ENCODE measurements at places on chromosomes 7 and 10.
A peak's percentile ranks its signal among the peaks of the same experiment; 100 is the strongest.

DNA sequence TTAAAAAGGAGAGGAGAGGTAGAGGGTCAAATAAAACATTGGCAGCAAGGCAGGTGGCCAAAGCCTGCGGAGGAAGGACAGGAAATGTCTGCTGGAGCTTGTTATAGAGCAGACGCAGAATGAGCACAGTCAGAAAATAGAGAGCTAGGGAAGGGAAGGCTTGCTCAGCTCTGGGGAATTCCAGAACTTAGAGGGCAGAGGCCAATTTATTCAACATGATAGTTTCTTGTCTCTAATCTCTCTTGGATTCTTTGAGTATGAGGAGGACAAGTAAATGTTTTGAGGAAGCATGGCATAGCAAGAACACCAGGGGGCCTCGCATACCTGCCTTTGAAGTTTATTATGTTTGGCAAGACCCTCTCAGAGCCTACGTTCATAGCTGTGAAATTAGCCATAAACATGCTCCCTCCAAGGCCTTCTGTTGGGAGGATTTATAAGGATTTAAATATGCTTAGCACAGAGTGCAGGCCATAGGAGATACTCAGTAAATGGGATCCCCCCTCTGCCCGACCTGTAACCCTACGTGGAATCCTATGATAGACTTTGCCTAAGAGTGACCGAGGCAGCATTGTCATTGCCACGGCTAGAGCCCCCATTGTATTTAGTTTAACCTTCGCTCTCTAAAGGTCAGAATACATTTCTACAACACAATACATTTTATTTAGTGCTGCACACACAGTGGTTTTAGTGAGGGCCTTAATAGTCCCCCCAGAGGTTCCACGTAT lies 293.9 kb downstream of the CCDC3 start:
- DNase-seq = no peak

DNA sequence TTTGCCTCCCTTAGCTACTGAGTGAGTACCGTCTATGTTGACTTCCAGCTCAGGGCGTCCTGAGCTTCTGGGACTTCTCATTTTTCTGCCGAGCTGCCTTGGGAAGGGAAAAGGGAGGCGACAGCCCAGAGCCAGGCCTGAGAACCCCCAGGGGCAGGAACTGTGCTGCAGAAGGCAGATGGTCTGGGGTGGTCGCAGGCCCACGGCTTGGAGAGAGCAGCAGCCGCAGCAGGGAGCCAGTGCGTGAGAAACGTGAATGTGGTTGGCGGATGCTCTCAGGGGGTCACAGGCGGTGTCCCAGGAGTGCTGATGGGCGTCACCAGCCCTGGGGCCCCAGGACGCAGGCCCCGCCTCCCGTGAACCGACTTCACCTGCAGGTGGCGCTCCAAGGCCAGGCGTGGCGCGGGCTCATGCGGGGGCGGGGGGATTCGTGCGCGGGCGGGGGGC lies 9.2 kb upstream of the PWWP2B start:
- peak; percentile 64 for DNase-seq

GRCh38 chr10:118481871-118482270 lies 113.6 kb downstream of the PRLHR start:
- no peak for DNase-seq

DNA sequence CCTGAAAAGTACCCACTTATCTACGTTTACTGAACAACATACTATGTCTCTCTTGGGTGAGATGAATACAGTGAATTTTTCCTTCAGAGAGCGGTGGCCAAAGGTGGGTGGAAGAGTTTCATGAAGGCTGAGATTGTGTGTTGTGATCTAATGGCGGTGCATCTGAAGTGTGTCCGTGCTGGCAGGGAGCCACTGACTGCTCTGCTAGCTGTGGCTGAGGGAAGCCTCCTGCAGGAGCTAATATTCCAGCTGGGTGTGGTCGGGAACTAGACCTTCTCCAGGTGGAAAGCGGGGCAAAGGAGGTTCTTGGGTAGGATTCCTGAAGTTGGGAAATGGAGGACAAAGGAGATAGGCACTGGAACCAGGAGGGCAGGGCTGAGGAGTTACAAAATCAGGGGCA lies 69.2 kb upstream of the GRB10 start:
- DNase-seq = no peak

DNA sequence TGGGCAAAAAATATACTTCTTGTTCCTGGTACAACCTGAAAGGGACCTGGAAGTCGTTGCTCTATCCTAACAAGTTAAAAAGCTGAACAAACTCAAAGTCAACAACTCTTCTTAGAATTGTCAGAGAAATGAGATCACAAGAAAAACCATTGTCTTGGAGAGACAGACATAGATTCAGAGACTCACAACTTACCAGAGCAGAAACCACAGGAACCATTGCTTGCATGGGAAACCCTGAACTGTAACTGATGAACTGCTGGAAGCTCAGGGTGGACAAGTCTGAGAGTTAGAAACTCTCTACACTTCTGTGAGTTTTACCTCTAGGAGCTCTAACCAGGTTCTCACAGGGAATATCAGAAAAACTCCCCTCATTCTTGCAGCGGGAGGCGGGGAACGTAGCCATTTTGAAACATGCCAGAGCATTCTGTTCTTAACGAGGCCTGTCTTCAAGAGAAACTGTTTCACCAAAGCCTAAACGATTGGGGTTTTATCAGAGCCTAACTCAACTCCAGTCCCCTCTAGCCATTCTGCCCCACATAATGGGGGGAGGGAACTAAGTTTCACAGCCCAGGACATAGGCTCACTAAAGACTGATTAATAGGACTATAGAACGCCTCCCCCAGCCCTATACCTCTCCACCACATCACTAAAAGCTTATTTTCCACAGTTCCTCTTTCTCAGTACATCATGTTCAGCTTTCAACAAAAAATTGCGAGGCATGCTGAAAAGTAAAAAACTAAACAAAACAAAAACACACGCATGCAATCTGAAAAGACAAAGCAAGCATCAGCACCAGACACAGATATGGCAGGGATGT lies 12.0 kb upstream of the GSDME start:
- DNase-seq = no peak

DNA sequence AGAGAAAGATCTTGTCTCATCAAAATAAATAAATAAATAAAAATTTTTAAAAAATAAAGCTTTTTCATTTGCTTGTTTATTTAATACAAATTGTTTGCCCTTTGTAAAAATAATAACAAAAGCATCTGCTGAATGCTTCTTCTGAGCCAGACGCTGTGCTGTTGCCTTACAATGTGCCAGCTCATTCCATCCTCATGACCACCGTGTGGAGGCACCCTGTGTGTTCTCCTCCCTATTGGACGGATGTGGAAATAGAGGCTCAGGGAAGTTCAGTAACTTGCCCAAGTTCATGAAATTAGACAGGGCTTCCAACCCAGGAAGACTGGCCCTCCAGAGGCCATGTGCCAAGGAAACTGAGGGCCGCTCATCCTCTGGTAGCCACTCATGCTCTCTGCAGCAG lies 120.6 kb downstream of the SH3PXD2A start:
- no peak for DNase-seq

DNA sequence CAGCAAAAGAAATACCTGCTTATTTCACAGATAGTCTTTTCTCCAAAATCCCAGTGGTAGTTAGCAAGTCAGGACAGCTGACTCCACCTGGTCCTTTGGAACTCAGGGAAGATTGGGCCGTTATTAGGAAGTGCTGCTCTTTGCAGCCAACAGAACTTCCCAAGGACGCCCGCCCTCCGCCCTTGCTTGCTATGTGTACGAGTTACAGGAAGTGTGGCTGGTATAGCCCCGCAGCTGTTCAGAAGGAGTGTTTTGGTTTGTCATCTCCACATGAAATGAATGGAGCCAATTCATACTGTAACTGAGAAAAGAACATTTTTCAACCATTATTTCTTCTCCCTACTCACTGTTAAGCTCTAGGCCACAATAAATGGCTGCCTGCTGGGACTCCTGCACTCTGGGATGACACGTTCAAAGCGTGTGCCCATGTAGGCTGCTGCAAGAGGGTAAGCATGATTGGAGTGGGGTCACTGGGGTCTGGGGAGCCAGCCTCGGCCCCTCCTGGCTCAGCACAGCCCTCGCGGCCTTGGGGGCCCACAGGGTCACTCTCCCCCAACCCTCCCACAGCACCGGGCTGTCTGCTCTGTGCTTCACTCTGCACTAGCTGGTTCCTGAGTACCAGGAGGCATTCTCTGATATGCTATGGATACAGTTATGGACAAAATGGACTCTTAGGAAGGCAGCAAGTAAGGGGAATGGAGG lies 244.0 kb downstream of the EBF3 start:
- no peak for DNase-seq

DNA sequence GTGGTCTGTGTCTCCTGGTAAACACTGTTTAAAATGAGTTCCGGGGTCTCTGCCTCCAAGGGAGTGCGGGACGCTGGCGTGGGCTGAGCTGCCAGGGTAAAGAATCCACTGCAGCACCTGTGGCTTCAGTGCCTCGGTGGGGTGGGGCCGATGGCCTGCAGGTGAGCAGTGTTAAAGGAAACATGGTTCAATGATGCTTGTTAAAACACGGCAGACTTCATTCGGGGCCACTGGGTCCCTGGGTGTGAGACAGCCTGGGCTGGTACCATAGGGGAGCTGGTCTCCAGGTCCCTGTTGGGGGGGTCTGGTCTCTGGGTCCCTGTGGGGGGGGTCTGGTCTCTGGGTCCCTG lies 24.9 kb upstream of the KNDC1 start:
- no peak for DNase-seq

- DNase-seq = no peak
These were observed 37.9 kb upstream of the ABCB5 start for GRCh38 chr7:20577441-20578071.

GRCh38 chr7:37476881-37477450 lies 28.3 kb upstream of the ELMO1 start:
- DNase-seq = no peak

DNA sequence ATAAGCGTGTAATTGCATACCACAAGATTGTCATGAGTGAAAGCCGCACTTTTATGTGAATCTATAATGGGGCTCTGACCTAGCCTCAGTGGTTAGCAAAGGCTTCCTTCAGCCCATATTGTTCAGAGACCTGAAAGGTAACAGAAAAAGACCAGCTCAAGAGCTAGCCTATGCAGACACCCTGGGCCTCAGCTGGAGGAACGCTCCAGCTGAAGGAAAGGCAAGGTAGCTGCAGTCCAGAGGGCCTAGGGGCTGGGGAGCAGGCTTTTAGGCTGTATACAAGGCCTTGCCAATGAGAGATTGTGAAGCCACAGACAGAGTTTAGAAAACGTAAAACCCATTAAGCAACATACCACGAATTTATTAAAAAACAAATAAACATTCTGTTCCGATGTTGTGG lies 246.6 kb upstream of the GHITM start:
- DNase-seq = no peak

GRCh38 chr7:8702807-8703206 lies 269.4 kb downstream of the NXPH1 start:
- no peak for DNase-seq

- DNase-seq = no peak
These were observed 554 bp downstream of the FRA10AC1 start for GRCh38 chr10:93701866-93702209.

- DNase-seq = no peak
These were observed 478.5 kb downstream of the RPS24 start for GRCh38 chr10:78512205-78512550.

DNA sequence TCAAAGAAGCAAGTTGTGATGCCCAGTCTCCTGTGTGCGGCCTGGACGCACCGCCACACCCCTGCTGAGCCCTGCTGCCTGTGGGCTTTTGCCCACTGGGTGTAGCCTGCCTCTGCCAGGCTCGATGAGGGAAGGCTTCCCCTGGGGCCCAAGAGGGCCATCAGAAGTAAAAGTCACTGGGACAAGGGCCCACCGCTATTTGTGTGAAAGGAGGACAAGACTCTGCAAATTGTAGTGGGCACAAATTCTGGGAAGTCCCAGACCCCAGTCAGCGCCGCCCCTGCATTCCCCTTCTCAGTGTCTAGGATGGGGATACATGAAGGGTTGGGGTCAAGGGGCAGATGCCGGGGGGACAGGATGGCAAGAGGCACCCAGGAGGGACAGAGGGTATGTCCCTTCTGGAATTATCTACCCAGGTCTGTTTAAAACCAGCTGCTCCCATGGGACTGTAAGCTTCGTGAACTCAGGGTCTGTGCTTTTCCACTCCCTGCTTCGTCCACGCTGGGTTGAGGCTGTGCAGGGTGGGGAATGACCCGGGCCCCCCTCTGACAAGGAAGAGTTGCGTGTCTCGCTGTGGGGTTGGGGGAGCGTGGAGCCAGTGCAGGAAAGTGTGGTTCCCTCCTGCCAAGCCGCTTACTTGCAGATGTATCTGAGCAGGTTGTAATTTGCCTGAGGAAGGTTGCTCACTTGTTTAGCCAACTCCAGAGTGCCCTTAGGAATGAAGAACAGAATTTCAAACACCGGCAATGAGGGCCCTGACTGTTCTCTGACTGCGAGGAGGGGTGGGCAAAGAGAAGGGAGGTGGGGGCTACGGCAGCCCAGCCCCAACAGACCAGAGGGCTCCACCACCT lies 147.2 kb downstream of the MAPK8 start:
- no peak for DNase-seq

DNA sequence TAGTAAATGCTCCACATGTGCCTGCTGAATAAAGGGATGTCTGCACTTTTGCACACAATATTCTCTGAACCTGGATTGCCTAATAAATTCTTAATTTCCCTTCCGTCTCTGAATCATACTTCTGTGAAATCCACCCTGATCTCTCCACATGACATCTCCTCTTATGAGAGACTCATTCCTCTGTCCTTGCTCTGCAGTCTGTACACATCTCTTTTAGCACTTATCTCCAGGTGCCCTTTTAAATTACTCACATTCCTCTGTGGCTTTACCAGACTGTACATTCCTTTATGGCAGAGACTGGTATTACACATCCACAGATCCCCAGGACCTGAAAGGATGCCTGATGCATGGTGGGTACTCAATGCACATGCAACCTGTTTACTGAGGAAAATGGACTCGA lies 527.6 kb downstream of the PHTF2 start:
- DNase-seq = no peak

DNA sequence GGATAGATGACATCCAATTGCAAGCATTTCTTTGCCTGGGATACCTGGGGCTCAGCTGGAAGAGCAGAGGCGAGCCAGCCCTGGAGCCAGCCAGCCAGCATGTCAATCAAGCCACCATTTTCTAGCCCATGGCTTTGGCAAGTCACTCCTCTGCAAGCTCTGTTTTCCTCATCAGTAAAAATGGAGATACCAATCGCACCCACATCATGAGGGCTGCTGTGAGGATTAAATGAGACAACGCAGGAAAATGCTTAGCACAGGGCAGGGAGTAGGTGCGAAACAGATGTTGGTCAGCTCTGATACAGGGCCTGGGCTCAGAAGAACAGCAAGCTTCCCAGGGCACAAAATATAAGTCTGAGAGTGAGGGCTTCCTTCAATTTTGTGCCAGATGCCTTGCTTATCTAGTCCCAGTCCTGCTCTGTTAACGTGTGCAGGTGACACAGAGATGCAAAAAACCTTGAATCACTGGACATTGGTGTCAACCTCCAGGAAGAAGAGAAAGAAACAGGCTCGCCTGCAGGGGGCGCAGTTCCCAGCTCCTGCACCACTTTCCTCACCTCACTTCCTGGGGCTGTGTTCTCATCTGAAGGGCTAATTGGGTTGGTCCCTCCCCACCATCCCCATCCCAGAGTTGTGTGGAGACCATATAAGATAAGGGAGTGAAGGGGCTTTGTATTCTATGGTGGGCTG lies 72.8 kb upstream of the CACUL1 start:
- DNase-seq = no peak
